ENCODE measurements at places on chromosomes 12 and 14. TPM values are rescaled to one million over a fixed set of nuclear protein-coding genes. Genes with fewer than 3 reads are reported as not detected.

TMEM132D gene
- 1.9 TPM for polyA plus RNA-seq

KRT85 gene
- not detected for polyA plus RNA-seq

CISTR gene
- polyA plus RNA-seq = not detected

CLEC2A gene
- polyA plus RNA-seq = not detected

ZNF705A gene
- polyA plus RNA-seq = not detected

PRR4 gene
- 4.4 TPM for polyA plus RNA-seq

DNA sequence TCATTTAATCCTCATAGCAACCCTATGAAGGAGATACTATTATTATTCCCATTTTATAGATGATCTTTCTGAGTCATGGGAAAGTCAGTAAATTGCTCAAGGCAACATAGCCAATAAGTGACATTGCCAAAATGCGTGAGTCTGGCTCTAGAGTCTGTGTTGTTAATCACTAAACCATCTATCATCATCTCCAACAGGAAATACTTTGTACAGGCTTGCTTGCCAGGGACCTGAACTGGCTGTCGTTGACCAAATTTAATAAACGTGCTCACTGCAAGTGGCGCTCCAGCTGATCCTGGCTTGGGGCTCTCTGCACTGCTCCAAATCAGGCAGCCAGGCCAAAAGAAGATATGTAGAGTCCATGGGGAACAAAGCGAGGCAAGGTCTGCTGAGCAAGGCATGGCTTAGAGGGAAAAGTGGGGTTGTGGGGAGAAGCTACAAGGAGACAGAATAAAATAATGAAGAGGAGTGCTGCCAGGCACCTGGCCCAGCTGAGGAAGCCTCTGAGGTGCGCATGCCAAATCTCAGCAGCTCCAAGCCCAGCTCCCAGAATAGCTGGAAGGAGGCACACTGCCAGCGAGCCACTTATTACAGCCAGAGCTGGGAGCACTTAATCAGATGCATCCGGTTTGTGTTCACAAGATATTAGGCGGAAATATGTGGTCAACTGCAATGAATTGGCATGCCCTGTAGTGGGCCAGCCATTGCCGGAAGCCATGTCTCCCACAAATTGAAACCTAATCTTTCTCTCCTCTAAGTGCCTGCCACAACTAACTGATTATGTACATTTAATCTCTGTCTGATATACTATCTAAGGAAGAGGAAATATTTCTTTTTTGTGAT lies 43.3 kb upstream of the PTPRO start:
- DNase-seq = no peak

DNA sequence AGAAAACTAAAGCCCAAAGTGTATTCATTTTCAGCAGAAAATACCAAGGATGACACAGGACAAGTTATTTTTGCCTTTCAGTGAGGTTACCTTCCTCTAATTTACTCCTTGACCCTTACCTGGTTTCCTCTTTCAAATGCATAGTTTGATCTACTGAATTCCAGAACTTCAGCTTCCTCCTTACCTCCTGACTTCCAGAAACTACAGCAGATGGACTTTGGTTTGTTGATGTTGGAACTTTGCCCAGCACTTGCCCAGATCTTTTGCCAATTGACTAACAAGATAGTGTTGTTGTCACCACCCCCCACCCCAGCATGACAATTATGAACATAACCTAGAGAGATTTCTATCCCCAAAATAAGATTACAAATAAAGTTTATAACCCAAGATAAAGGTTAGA lies 63.2 kb downstream of the NAV3 start:
- DNase-seq = no peak

GRCh38 chr14:57769863-57770523 lies 95.9 kb downstream of the SLC35F4 start:
- no peak for DNase-seq

DNA sequence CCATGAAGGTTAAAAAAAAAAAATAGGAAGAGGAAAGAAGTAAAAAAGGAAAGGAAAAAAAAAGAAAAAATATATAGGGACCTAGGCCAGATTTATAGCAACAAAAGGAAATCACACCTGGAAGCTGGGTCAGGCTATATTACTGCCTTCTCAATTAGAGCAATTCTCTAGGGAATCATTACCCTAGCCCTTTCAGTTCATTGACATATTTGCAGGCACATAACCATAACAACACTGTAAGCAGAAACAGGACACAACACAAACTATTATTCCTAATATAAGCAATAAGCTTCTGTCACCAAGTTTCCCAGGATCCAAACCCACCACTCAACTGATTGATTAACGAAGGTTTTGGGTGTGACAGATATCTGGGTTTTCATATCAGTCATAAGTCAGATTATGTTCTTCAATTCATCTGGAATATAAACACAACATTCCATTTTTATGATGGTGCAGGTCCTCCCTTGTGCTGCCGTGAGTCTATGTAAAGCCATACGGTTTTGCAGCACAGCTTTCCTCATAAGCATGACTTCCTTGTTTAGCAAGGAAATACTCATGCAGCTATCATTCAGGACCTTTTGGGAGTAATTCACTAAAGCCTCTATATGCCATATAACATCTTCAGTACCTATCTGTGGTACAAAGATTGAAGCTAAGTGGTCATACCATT lies 4.2 kb downstream of the PCNX4 start:
- no peak for DNase-seq

GRCh38 chr12:106327309-106327869 lies 24.9 kb downstream of the TCP11L2 start:
- no peak for DNase-seq

- no peak for DNase-seq
These were observed 592.2 kb downstream of the ETNK1 start for GRCh38 chr12:23217158-23217557.

DNA sequence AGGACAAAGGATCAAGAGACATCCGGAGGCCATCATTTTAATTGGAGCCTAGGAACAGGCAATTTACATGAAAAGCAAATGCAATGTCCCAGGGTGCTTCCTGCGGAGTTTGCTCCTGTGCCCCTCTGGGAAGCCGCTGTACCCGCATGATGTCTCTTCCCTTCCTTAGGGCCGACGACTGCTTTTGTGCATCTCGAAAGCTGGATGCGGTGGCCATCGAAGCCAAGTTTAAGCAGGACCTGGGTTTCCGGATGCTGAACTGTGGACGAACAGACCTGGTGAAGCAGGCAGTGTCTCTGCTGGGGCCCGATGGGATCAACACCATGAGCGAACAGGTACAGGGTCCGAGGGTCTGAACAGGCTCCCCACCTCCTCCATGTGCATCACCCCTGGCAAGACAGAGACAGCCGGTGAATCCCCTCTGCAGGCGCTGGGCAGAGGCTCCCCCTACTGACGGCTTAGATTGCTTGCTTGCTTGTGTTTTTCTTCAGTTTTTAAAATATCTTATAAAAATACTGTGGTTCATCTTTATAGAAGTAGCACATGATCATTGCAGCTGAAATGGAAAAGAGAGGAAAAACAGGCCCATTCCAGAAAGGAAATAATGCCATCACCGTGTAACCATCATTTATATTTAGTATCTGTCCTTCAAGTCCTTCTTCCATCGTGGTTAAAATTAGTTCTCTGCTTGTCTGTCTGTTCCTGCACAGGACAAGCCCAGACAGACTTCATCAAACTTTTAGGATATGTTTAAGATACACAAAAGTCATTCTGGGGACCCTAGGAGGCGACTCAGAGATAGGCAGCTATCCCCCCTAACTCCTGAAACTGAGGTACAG lies 75.4 kb upstream of the PWP1 start:
- no peak for DNase-seq

- DNase-seq = no peak
These were observed 9.7 kb upstream of the CMKLR1 start for GRCh38 chr12:108348842-108349241.

- no peak for DNase-seq
These were observed 20.4 kb upstream of the SMOC1 start for GRCh38 chr14:69858801-69859200.

- DNase-seq = no peak
These were observed 169.9 kb downstream of the KIF21A start for GRCh38 chr12:39272871-39273655.

Measured in left renal cortex interstitium (tissue), 4 donors.